ENCODE measurements at places on chromosomes 5 and 9. TPM values are rescaled to one million over a fixed set of nuclear protein-coding genes. Genes with fewer than 3 reads are reported as not detected.

DNA sequence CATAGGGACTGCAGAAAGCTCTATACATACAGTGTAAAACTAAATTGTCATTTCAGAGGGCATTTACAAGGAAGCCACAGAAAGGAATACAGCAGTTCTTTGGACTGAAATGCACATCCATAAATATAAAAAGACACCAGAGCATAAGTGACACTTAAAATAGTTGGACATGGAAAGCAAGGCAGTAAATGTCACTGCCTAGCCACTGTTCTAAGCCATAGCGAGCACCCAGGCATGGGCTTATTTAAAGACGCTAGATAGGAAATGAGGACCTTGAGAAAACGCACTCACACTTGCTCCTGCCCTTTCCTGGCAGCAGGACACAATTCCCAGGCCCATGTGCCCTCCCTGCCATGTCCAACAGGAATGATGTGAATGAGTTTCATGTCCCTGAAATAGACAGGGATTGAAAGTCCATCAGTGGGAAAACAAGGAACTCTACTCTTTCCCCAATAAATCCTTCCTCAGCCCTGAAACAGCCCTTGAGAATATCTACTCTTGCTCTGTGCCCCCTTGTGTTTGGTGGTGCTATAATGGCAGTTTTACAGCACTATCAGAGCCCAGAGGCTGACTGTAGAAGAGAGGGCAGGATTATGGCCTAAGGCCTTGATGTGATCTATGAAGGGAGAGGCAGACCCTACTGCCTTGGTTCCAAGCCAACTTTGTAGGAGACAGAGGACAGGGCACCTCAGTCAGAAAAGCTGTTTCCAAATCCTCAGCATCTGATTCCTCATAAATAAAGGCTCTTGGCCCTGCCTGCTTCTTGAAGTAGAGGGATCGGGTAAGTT lies 182.9 kb downstream of the SAXO1 start:
- DNase-seq, result no peak

GRCh38 chr5:33300209-33300742 lies 140.5 kb upstream of the TARS1 start:
- DNase-seq, result no peak

ACTBL2 gene
- total RNA-seq, result not detected

DNA sequence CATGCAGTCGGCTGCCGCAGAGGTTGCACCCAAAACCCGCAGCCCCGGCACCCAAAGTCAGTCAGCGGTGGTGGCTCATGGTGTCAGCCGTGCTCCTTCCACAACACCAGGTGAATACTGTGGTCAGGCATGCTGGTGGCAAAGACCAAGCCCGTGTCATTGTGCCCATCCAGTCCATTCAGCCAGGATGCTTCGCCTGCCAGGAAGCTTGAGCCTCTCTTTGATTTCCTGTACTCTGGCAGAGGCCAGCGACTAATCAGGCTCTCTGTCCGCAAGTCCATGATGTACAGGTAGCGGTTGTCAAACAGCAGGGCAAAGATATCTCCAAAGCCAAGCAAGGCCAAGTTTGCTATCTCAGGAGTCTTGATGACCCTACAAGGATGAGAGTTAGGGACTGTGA lies 28.7 kb downstream of the FBXW2 start:
- no peak for DNase-seq

DNA sequence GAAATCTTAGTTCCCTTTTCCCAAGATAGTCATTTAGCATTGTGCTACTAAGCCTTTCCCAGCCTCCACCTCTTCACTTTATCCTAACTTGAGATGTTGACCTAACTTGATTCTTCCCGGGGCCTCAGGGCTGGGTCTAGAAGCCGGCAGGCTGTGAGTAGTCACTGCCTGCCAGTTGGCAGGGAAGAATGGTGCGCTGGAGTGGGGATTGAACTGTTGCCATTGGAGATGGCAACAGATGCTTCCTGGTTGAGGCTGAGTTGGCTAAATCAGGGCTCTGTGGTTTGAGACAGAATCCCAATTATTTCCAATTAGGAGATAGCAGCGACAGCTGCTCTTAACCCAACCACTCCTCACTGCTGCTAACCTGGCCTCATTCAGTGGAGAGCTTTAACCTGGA lies 343.1 kb downstream of the BRINP1 start:
- DNase-seq, result no peak

DNA sequence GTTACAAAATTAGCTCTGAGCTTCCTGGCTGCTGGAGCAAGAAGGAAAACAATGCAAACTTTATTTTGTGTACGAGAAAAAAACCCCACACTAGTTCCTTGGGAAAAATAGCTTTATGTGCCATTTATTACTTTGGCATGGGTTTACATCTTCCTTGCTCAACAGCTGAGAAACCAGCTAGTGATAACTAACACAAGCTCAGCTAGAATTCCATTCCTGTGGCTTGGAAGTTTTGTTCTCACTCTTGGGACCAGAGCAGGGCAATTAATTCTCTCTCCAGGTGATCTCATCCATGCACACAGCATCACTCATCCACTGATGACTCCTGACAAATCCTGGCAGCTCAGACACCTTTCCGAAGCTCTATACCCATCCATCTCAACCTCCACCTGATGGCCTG lies 104.1 kb downstream of the CRB2 start:
- no peak for DNase-seq

DNA sequence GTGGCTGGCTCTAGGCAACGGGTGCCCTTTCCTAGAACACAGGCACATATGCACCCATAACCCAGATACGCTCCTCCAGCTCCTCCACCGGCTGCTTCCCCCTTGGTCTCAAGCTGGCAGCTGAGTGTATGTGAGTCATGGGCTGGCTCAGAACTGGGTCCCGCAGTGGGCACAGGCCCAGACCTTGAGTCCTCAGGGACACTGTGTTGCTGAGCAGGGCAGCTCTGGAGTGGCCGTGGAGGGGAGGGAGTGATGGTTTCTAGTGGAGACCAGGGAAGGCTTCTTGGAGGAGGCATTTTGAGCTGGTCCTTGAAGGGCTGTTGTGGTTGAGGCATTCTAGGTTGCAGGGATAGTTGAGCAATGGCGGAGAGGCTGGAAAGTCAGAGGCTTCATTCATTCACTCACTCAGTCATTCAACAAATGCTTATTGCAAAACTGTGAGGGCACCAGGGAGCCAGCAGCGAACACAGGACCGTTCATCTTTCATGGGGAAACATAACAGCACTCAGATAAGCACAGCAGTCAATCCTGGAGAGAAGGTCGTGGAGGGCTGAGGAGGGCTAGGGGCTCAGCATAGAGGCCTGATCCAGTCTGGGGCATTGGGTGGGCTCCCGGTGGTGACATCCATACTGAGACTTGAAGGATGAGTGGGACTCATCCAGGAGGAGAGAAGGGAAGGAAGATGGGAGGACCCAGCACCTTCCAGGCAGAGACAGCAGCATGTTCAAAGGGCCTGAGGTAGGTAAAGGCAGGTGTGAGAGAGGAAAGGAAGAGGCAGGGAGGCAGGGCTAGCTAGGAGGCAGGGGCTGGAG lies 2.4 kb downstream of the BBLN start:
- DNase-seq, result no peak

DNA sequence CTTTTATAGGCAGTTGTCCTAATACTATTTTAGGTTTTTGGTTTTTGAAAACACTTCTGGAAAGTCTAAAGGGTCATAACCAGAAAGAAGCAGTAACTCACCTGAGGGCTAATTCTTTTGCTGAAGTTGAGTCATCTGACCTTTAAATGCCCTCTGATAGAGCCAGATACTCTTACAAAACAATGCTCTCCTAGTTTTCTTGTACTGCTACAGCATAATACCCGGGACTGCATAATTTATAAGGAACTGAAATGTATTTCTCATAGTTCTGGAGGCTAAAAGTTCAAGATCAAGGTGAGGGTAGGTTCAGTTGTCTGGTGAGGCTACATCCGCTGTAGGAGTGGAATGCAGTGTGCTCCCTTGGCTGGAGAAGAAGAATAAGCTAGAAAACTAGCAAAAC lies 670.3 kb downstream of the TLE4 start:
- DNase-seq, result no peak

DNA sequence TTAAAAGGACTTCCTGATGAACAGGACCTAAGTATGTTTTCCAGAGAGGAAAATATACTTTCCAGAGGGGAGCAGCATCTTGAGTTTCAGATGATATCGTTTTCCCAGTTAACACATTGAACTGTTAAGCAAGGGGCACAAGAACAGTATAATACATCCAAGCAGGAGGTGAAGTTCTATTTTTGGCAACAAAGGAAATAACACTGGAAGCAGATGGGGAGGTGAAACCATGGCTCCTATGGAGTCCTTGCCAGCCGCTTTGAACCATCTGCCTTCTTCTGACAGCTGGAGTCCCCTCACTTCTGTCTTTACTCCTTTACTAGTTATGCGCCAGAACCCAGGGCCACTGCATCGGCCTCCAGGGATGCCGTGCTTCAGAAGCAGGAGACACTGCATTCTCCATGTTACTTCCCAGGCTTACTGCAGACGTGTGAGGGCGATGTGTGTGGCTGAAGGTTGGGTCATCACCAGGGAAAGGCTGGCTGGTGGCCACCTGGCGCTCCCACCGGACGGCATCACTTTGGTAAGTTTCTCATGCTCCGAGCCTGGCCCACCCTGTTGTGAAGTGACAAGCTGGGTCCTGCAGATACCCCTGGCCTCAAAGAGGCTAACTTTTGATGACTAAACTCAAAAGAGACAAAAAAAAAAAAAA lies 77.8 kb downstream of the TTLL11 start:
- no peak for DNase-seq

DNA sequence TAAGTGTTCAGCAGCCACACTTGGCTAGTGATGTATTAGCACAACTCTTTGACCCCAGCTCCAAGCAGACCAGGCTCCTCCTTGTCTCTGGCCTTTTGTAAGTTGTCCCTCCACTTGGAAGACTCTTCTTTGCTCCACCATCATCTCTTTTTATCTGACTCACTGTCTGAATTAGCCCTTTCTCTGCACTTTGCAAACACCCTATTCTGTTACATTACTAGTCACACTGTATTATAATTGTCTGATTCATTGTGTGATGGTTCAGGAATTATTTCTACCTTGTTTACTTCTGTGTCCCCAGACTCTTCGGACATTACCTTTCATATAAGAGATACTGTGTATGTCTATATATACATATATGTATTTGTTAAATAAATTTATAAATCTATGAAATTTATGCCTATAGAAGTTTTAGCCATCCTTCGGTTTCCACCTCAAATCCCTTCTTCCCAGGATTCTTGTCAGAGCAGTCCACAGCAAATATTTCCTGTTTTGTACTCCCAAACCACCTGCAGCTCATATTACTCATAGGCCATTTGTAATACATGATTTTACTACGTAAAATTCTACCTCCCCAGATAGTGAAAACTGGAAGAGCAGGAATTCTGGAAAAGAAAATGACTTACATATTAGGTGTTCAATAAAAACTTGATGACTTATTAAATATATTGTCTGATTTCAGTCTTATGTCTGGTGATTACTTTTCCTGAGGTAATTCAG lies 69.0 kb downstream of the MTAP start:
- DNase-seq, result no peak

SUSD1 gene
- total RNA-seq, result 23.4 TPM

STKLD1 gene
- not detected for total RNA-seq

IFNA13 gene
- not detected for total RNA-seq

DNA sequence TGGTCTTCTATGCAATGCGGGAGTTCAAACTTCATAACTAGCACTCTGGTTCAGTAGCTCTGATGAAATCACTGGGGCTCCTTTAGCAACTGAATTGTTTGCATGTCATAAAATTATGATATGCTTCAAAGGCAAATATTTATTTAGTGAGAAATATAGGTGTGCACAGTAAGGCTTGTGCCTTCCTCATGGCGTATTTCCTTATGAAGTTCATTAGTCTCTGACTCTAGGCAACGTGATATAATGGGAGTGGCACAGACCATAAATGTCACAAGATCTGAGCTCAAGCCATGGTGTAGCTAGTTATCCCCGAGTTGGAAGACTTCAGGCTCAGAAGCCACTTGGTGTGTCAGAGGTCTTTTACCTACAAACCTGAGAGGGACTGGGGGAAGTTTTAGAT lies 35.5 kb downstream of the PIP5K1B start:
- DNase-seq, result no peak

- DNase-seq, result no peak
Observed at GRCh38 chr5:122736086-122736845, 38.6 kb upstream of the SNX2 start.

ARID3C gene
- total RNA-seq, result not detected

TAS2R1 gene
- total RNA-seq, result not detected

- no peak for DNase-seq
Observed at GRCh38 chr5:119336845-119337580, 18.8 kb upstream of the TNFAIP8 start.

DNA sequence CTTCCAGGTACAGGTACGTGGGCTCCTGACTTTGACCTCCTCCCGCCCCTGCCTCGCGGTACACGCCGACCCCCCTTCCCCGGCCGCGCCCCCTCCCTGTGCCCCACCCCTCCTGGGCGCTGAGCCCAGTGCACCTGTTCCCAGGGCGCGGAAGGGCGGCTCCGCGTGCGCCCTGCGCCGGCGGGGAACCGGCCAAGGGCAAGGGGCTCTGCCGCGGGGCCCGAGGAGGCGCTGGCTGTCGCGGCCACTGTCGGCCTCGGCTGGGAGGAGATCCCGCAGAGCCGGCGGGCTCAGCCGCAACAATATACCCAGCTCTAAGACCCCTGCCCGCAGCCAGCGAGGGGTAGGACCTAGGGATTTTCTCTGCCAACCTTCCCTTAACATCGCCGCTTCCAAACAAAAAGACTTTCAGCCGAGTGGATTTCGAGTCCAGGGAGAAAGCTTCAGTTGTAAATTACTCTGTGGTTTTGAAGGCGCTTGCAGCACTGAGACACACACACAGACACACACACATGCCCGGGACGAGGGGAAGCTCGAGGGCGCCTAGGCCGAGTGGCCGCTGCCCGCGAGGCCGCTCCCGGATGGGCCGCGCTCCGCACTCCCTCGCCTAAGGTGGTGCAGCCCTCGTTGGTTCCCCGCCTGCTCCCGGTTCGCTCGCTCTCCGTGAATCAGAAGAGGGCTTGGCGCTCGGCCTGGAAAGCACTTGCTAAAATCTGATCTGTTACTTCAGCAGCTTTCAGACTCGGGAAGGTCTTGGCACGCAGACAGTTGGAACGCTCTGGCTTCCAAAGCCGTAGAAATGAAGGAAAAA lies 1.2 kb downstream of the FGF18 start:
- no peak for DNase-seq

DNA sequence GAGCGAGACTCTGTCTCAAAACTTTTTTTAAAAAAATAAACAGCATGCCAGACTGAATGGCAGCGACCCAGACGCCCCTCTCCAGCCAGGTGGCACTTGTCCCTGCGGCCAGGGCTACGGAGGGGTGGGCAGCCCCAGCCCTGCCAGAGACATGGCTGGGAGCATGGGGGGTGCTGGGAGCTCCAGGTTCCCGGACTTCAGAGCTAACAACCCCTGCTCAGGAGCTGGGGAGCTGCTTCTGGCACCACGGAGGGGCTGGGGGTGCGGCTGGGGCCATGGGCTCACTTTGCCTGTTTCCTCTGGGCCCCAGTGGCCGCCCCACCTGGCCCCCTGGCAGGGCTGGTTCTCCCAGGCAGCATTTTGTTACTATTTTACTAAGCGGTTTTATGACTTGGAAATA lies 49.9 kb downstream of the SLC12A7 start:
- peak; percentile 2 for DNase-seq

SLC27A6 gene
- not detected for total RNA-seq

DNA sequence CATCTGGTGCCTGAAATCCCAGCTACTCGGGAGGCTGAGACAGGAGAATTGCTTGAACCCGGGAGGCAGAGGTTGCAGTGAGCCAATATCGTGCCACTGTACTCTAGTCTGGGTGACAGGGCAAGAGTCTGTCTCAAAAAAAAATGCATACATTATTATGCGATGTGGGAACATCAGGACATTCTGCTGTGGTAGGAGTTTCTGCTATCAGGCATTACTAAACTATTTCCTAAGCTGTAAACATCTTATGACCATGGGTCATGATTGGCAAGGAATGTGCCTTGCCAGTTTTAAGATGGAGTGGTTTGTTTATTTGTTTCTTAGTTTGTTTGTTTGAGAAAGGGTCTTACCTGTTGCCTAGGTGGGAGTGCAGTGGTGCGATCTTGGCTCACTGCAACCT lies 45.1 kb upstream of the FAM120A start:
- no peak for DNase-seq

Data from natural killer cell treated with Interleukin-12 subunit alpha and Interleukin-12 subunit beta and Interleukin-15 and Interleukin-18, amount 100 ng/mL, for 72 hours (primary cell).